Putamen (tissue), 1 donor: ENCODE measurements at places on chromosomes 13 and 19.

DNA sequence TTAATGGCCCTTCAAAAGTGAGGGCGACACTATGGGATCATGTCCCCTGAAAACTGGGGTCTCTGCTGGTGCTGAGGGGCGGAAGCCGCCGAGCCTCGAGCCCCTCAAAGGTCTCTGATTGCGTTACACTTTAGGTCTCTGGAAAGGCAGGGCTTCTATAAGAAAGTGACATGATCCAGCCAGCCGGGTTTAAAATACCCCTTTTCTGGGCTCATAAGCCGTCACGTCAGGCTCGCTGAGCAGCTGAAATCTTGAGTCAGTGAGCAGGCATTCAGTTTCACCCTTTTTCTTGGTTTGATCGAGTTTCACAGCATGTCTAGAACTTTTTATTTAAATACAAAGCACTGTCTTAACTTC lies 600 bp upstream of the HMGB1 start:
- DNase-seq = no peak

DNA sequence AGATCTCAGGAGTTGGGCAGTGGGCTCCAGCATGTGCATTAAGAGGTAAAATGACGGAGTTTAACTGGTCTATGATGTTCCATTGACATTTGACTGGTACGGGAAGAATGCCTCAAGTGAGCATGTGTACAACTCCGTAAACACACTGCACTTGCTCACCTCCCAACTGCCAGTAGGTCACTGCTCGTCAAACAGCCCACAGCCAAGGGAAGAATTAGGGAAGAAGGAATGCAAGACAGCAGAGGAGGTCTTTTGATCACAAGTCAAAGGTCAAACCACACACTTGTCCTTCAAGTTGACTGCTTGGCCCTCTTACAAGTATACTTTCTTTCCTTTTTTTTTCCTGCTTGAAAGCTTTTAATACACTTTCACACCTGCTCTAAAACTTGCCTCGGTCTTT lies 236.7 kb downstream of the B3GLCT start:
- DNase-seq = no peak

DNA sequence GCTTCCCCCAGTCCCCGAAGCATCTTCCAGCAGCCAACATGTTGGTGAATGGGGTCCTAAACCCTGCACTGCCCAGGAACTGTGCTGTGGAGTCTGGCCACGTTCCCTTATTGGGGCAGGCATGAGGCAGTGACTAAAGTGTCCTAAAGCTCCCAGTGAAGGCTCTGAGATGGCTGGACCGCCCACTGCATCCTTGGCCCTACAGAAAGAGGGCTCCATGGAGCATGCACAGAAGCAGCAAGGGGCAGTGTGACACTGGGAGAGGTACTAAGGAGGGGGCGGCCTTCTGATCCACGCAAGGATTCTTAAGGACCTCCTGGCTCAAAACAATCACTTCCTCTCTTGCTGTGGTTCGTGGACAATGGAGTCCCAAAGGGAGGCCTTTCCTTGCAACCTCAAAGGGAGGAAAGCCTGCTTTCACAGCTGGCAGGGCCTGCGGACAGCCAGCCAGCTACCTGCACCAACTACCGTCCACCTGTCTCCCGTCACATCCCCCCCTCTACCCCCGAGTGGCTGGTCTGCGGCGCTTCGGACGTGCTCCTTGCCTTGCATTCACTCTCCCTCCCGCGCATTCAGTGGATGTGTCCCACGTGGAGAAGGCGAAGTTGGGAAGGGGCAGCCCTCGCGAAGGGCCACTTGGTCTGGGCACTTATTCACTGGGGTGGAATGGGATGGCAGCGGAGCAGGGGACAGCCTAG lies 63.9 kb upstream of the STARD13 start:
- peak; percentile 11 for DNase-seq

- no peak for DNase-seq
Observed at GRCh38 chr13:28145049-28145448, 6.7 kb downstream of the PAN3 start.

DNA sequence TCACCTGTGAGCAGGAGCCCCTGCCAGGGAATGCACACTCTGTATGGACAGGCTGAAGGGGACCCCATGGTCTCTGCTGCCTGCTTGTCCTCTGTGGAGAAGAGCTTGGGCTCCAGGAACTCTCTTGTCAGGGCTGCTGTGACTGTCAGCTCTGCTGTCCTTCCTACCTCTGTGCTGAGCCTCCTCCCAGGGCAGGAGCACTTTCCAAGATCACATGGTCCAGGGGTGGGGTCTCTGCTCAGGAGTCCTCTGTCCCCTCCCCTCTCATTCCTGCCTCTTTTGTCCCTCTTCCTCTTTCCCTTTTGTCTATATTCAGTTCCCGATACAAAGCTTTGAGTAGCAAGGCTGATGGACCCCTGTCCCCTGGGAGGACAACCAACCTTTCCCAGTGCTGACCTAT lies at the start of gene CEACAM7:
Gene CEACAM7, minus strand, starts transcription at position 173 of the 400 bp plus-strand sequence. Its CDS starts 105 bp downstream, at position 68.
- no peak for DNase-seq

GRCh38 chr13:39530916-39531315 lies 72.1 kb downstream of the LHFPL6 start:
- DNase-seq = no peak

GRCh38 chr19:17333611-17334413 lies 843 bp downstream of the ANO8 start:
- DNase-seq = no peak

- DNase-seq = no peak
Observed at GRCh38 chr13:65629926-65630325, 1600.2 kb downstream of the PCDH9 start.

DNA sequence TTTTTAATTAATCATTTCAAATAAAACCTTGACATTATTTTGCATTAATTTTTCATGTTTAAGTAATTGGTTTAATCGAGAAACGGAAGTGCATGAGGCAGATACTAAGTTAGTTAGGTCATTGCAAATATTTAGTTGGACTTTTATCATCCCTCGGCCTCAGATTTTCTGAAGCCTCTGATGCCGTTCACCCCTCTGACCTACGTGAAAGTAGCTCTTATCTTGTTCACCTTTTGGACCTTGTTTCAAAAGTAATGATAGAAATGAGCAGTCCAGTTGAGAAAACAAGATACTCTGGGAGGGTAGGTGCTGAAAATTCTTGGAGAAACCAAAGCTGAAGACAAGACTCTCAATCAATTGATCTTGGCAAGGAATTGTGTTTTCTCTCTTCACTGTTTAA lies 23.0 kb downstream of the LAIR2 start:
- no peak for DNase-seq

GRCh38 chr13:82467626-82468025 lies 1414.6 kb downstream of the SLITRK1 start:
- no peak for DNase-seq

GRCh38 chr13:101298517-101298916 lies 117.8 kb downstream of the NALCN start:
- DNase-seq = no peak

DNA sequence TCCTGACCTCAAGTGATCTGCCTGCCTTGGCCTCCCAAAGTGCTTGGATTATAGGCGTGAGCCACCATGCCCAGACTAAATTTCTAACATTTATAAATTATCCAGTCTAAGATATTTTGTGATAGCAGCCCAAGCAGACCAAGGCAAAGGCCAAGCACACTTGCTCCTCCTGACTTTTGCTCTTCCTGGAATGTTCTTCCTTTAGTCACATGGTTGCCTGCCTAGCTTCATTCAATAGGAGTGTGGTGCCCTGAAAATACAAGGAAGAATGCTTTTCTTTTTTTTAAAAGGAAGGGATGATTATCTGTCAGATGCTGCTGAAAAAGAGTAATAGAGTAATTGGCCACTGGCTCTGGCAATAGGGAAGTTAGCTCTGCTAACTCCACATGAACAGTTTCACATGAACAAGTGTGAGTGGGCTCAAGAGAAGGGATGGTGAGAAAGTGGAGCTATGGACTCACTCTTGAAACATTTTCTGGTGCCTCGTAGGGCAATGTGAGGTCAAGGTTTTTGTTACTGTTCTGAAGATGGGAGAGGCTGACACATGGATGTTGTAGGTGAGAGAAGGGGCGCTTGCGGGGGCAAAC lies 47.1 kb downstream of the USPL1 start:
- no peak for DNase-seq

DNA sequence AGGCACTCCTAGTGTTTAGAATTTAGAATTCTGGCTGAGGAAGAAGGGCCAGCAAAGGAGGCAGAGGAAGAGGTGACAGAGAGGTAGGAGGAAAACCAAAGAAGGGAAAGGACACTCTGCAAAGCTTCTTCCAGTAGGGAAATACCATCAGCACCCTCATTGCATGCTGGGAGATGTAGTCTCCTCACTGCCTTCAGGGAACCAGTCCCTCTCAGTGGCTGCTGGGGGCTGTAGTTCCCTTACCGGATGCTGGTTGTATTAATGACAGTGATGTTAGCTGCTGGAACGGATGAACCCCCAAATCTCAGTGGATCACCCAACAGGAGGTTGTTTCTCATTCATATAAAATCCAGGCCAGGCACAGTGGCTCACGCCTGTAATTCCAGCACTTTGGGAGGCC lies 10.1 kb downstream of the GRIN2D start:
- no peak for DNase-seq
